ENCODE measurements at places on chromosomes 2 and 18.

GRCh38 chr18:12658426-12659138 lies 675 bp upstream of the SPIRE1 start:
- peak; percentile 6 for DNase-seq

- DNase-seq: no peak
Observed at GRCh38 chr18:32634876-32635431, 137.9 kb downstream of the KLHL14 start.

GRCh38 chr2:201880579-201880978 lies 74.2 kb downstream of the CDK15 start:
- DNase-seq: no peak

GRCh38 chr18:48719974-48720654 lies 181.3 kb downstream of the CTIF start:
- no peak for DNase-seq

- DNase-seq: no peak
Observed at GRCh38 chr2:171810422-171811244, 83.4 kb downstream of the SLC25A12 start.
